ENCODE measurements at places on chromosomes 16 and 17. TPM values are rescaled to one million over a fixed set of nuclear protein-coding genes. Genes with fewer than 3 reads are reported as not detected.

DNA sequence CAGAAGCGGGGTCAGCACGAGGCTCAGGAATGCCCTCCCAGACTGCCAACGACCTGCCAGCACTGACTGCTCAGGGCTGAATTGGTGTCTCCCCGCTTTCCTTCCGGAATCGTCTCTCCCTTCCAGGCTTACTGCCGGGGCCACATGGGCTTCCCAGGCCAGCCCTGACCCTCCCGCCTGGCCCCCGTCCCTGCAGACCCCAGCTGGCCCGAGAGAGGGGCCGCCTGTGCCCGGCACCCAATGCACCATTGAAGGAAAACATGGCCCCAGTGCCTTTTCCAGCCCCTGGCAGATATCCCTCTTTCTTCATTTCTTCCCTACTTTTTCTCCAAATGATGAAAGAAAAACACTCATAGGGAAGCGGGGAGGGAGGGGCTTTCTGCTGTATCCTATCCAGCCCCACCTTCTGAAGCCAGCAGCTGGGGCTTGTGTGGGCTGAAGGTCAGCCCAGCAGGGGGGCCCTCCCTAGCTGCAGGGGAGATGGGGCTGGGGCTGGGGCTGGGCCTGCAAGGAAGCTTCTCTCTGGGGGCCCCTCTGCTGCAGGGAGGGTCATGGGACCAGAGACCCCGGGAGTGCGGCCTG is 25.9 kb downstream of the ZNF469 start:
- H3K27ac ChIP-seq: no peak overlapping the region
- H3K36me3 ChIP-seq: no peaks in the 10 kb centered on the region
- no peak overlapping the region for H3K4me3 ChIP-seq
- no peaks in the 10 kb centered on the region for H3K27me3 ChIP-seq
- peaks cover 2% of the 10 kb centered on the region for H3K4me1 ChIP-seq

DNA sequence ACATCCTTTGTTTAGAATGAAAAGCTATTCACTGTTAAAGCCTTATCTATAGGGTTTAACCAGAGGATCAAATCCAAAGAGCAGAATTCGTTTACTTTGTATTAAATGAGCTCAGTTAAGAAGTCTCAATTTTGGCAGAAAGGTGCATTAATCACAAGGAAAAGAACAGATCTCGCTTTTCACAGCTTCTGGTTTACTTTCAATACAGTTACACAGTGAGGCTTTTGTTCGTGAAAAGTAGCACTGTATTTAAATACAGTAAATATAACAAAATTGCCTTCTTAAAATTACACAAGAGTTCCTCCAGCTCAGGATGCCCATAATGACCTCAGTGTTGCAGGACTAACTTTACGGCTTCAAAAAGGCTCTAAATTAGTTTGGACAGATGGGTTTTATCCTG is 669.1 kb upstream of the SALL1 start:
- no peaks in the 10 kb centered on the region for H3K27me3 ChIP-seq
- H3K27ac ChIP-seq: no peak overlapping the region

DNA sequence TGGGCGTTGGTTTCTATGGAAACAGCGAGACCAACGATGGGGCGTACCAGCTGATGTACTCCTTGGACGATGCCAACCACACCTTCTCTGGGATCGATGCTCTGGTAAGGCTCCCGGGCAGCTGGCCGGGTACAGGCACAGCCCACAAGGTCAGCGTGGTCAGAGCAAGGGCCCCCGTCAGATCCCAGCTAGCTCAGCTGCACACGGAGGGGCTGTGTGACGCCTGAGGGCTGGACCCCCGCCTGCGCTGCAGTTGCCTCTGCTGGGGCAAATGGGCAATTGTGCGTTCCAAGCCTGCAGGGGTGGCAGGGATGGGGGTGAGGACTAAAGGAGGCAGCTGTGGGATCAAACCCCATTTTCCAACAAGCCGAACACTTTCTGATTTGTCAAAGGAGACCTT is 17.5 kb downstream of the TTYH2 start:
- H3K27ac ChIP-seq: no peak overlapping the region
- H3K4me1 ChIP-seq: no peaks in the 10 kb centered on the region
- H3K27me3 ChIP-seq: no peaks in the 10 kb centered on the region
- DNase-seq: no peak

Gene DBNDD1
- polyA plus RNA-seq: 2.0 TPM

Gene GCGR
- polyA plus RNA-seq: not detected

- H3K4me3 ChIP-seq: peak overlapping the region; percentile 99
- H3K36me3 ChIP-seq: no peaks in the 10 kb centered on the region
- H3K4me1 ChIP-seq: peaks cover 66% of the 10 kb centered on the region
- peak overlapping the region; percentile 99 for H3K27ac ChIP-seq
Observed at GRCh38 chr17:45146890-45147580, 1.2 kb upstream of the HEXIM1 start.
